ENCODE measurements at places on chromosomes 3 and 15.

- no peak for DNase-seq
These were observed 142.6 kb downstream of the RPLP1 start for GRCh38 chr15:69595009-69595791.

DNA sequence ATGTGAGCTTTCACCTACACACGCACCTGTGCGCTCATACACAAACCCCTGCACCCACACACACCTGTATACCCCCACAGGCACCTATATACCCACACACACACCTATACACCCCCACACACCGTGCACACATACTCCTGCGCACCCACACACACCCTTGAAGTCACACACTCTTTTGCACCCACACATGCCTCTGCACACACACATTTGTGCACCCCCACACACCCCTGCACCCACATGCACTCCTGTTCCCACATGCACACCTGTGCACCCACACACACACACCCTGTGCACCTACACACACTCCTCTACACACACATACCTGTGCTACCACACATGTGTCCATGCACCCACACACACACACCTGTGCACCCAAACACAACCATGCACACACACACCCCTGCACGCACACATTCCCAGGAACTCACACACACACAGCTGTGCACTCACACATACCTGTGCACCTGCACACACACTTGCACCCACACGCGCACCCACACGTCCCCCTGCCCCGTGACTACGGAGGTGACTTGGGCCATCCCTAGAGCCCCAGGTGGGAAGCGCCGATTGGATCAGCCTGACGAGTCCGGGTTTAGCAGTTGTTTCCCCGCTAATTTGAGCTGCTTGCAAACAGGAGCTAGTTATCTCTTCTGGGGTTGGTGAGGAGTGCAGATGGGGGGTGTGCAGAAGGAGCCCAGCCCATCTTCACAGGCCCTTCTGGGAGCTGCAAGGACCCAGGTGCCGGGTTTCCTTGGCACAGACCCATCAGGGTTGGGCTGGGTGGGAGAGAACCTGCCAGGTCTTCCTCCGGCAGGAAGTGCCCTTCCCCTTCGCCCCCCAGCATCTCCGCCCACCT lies 97.8 kb downstream of the CHSY1 start:
- DNase-seq, result no peak

- DNase-seq, result peak; percentile 16
These were observed 227.3 kb downstream of the ITPR1 start for GRCh38 chr3:4720316-4721075.

DNA sequence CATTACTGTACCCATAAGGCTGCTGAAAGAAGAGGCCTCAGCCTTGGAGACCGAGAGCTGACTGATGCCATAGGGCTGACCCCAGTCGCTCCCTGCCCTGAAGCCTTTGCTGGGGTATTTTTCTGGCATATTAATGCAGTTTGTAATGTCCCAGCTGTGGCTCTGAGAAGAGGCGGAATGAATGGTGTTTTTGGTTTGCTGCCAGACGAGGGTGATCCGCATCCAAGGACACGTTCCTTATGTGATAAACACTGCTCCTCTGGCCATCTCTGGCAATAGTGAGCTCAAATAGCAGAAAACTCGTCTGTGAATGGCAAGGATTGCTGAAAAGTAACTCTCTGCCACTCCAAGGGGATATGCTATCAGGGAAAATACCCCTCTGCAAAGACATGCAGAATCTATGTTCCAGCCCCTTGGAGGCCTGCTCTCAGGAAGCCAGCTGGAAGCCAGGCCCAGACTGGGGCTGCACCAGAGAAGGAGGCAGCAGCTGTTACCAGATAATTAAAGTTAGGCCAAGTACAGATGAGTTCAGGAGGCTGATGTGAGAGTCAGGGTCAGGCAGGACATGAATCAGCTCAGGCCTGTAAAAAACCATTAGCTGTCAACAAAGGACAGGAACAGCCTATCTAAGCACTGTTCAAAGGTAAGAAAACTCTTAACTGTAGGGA lies 28.9 kb upstream of the KLHL6 start:
- no peak for DNase-seq

DNA sequence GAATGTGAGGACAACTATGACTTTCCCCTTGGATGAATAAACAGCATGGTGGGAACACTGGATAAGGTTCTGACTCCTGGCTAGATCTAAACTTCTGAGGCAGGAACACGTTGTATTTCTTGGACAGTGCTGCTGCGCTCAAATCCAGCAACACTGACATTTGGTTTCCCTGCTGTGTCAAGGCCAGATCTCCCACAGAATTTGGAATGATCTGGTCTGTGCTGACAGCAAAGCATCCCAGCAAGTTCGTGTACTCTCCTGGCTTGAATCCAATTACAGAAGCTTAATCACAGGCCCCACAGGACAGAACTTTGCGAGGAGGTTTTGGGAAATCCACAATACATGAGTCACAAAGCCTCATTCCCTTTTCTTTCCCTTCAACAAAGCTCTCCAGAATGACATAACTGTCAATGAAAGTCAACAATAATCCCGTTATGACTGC lies 92.5 kb downstream of the ADAMTS9 start:
- no peak for DNase-seq

DNA sequence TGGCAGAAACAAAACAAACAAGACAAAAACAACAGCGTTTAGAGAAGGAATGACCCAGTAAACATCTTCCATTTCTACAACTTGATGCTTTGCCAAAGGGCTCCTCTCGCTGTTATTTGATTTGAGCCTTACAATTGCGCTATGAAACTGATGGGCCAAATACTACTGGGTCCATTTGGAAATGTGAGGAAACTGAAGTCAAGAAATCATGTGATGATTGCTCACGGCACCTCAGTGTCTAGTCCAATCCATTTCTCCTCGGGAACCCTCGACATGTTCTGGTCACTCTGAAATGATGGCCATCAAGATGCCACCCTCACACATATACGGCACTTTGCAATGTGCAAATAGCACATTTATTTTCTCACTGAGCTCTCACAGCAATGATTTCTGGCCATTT lies 136.0 kb downstream of the UACA start:
- no peak for DNase-seq

Data from CD4-positive, alpha-beta T cell (primary cell).